ENCODE measurements at places on chromosomes 5 and 9. TPM values are rescaled to one million over a fixed set of nuclear protein-coding genes. Genes with fewer than 3 reads are reported as not detected.

SPINK13 gene
- not detected for total RNA-seq

LHX3 gene
- total RNA-seq, result not detected

RLN1 gene
- not detected for total RNA-seq

POU4F3 gene
- total RNA-seq, result not detected

OTULINL gene
- not detected for total RNA-seq

BASP1 gene
- 543 TPM for total RNA-seq

CERCAM gene
- total RNA-seq, result 8.9 TPM

CNTLN gene
- 7.2 TPM for total RNA-seq

PJA2 gene
- total RNA-seq, result 43.8 TPM

PDE8B gene
- total RNA-seq, result 0.62 TPM

CSF1R gene
- not detected for total RNA-seq

COL23A1 gene
- 89.5 TPM for total RNA-seq

TNC gene
- total RNA-seq, result 4.2 TPM

PCAT7 gene
- 1.2 TPM for total RNA-seq

ZNF483 gene
- not detected for total RNA-seq

C9orf50 gene
- not detected for total RNA-seq

PLAC8L1 gene
- not detected for total RNA-seq

NR2F1-AS1 gene
- 8.1 TPM for total RNA-seq

PPP2R2B gene
- 9.1 TPM for total RNA-seq

MEIKIN gene
- total RNA-seq, result not detected

FAM114A2 gene
- 36.1 TPM for total RNA-seq

RFESD gene
- 10.7 TPM for total RNA-seq

SGCD gene
- total RNA-seq, result 0.49 TPM

INSL6 gene
- not detected for total RNA-seq

CNTFR gene
- not detected for total RNA-seq

PHF24 gene
- total RNA-seq, result not detected

PLPP7 gene
- 8.1 TPM for total RNA-seq

IFNA21 gene
- total RNA-seq, result not detected

SOX30 gene
- total RNA-seq, result not detected

Measured in MG63 (cell line).